ENCODE measurements at places on chromosomes 11 and 22.

DNA sequence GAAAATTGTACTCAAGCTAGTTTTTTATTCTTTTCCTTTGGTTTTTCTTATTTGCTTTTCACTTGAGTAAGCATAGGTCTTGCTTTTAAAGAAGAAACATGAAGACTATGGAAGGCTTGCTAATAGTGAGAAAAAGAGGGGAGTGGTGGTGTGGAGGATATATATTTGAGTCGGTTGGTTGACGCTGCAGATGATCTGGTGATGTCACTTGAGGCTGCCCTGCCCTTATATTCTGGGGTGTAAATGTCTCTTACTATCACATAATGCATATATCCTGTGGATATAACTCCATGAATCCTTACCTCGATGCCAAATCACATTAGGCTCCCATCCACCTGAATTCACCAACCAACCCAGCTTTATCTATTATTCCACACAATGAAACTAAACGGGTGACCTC, 2.9 kb downstream of the GRIA4 start:
- DNase-seq: no peak

DNA sequence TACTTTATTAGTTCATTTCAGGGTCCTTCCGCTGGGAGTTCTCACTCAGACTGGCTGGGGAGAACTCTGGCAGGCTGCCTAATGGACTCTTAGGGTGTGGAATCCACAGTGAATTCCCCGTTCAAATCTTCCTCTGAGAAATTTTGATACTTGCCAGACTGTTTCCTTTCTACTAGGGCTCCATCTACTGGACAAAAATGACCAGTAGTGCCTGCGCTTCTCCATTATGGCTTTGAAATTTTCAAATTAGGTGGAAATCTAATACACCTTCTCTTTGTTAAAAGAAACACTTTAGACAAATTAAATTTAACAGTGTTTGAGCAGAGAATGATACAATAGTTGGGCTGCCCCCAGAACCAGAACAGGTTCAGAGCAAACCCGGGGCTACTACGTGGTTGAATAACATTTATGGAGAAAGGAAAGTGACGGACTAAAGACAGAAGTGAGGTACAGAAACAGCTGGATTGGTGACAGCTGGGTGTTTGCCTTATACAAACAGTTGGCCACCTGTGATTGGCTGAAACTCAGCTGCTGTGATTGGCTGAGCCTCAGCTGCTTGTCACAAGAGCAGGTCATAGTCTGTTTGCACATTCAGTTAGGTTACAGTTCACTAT, 52.9 kb upstream of the FDX1 start:
- peak; percentile 87 for DNase-seq

- DNase-seq: no peak
Observed at GRCh38 chr22:43006753-43007152, 8.2 kb downstream of the PACSIN2 start.

GRCh38 chr11:125300791-125301218, 136.3 kb downstream of the PKNOX2 start:
- DNase-seq: peak; percentile 78

DNA sequence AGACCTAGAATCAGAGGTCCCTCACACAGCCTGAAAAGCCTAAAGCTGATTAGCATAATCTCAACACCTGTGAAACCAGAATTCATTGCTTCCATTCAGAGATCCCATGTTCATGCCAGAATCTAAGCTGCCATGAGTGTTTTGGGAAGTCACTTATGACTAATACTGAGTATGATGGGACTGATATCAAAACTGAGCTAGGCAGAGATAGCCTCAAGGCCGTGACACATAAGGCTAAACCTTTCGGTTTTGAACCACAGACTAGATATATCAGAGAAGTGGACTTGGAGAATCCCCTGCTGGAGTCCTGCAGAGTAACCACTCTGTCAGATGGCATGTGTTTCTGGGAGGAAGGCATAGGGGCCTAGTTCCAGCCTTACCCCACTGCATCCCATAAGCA, 23.1 kb upstream of the GLYATL2 start:
- DNase-seq: peak; percentile 78

DNA sequence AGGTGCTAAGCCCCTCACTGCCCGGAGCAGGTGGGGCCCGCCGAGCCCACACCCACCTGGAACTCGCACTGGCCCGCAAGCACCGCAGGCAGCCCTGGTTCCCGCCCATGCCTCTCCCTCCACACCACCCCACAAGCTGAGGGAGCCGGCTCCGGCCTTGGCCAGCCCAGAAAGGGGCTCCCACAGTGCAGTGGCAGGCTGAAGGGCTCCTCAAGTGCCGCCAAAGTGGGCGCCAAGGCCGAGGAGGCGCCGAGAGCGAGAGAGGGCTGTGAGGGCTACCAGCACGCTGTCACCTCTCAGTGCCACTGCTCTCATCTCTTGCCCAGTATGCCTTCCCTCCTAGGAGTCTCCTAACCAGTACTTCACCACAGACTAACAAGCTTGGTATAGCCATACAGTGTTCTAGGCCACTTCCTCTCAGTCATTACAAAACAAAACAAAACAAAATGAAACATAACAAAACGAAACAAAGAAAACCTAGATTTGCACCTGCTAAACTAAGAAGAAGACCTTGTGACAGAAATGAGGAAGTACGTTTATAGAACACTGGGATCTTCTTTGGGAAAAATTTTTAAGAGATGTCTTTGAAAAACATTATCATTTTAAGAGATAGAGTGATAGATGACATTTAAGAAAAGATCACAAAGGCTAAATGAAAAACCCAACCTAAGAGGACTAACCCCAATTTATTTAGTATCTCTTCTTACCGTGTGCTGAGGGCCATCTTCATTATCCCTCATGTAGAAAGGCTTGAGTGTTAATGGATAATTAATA, 47.7 kb upstream of the GAB2 start:
- DNase-seq: no peak

GRCh38 chr11:71936825-71937224, 8.0 kb downstream of the RNF121 start:
- peak; percentile 46 for DNase-seq

- DNase-seq: peak; percentile 50
Observed at GRCh38 chr11:10197091-10197490, 96.9 kb downstream of the SBF2 start.

GRCh38 chr11:88411265-88411664, 73.7 kb upstream of the CTSC start:
- peak; percentile 72 for DNase-seq

GRCh38 chr22:27212617-27213177, 555.3 kb downstream of the MIAT start:
- DNase-seq: peak; percentile 66

DNA sequence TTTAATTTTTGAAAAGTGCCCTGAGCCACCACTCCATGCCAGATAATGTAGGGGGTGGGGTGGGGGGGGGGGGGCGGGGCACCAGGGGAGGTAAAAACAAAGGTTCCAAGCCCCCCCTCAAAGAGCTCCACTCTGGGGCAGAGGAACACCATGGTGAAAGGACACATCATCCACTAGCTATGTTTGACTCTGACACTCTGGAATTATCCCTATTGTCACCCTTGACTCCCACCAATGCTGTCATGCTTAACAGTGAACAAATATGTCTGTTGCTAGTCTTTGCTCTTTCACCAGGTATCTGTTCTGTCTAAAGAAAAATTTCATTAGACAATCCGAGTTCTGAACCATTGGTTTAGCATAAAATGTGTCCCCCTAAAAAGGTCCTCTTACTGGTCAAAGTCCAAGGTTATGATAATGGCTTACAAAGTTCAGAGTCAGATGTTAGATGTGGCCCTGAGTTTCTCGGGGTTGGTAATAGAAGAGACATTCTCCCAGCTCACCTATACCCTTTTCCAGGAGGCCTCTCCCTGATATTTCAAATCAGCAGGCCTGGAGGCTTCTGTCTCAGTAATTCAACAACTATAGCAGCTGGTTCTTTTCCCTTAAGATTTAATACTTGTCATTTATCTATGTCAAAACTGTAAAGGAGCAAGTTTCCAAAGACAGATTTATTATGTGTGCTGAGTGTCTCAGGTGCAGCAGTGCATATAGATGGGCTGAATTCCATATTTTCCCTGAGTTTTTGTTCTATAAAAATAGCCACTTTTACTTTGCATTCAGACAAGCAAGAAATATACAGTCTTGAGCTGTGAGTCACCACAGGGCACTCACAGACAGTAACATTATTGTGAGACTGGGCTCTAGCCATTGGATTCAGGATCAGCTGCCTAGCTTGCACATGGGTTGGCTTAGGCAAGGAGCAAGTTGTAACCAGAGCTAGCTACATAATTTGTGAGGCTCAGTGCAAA, 174.1 kb downstream of the CSNK2A3 start:
- peak; percentile 45 for DNase-seq

GRCh38 chr22:27467711-27468110, 333.8 kb downstream of the MN1 start:
- DNase-seq: no peak

- DNase-seq: no peak
Observed at GRCh38 chr11:36228689-36229088, 60.5 kb downstream of the COMMD9 start.

GRCh38 chr11:116787436-116787785, 412 bp downstream of the ZPR1 start:
- peak; percentile 40 for DNase-seq

GRCh38 chr11:86620891-86621521, 51.4 kb downstream of the ME3 start:
- no peak for DNase-seq

- DNase-seq: no peak
Observed at GRCh38 chr11:3623121-3623520, 18.7 kb downstream of the ART5 start.

- DNase-seq: no peak
Observed at GRCh38 chr11:62501432-62501891, 45.1 kb downstream of the AHNAK start.

GRCh38 chr11:97525273-97525672, 1135.5 kb downstream of the JRKL start:
- DNase-seq: peak; percentile 39

- DNase-seq: peak; percentile 93
Observed at GRCh38 chr11:15127341-15127740, 12.6 kb downstream of the INSC start.

DNA sequence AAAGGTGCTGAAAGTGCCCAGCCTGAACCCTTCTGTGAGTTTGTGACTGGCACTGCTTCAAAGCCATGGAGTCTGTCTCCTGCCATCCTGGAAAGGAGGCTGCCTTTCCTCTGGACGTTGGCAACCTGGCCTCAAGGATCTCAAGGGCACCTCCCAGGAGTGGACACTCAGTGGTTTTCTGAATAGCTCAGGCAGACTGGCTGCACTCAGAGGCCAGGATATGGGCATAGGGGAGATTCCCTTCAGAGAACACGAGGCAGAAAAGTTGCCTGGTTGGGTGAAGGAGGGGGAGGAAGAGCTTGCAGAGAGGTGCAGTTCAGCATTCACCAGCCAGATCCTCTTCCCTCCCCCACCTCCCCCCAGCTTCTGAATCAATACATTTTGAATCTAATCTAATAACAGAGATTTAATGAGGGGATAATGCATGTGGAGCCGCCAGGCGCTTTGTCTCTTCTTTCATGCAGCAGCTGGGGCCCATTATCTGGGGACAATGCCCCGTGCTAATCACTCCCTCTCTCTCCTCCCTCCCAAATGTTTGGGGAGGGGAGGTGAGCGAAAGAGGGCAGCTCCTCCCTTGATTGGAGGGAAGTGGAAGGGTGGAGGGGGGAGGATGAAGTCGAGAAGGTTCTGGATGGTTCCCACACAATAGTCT, 17.7 kb downstream of the HTR3A start:
- DNase-seq: no peak

- DNase-seq: no peak
Observed at GRCh38 chr11:121105063-121105480, 4.0 kb downstream of the TECTA start.

DNA sequence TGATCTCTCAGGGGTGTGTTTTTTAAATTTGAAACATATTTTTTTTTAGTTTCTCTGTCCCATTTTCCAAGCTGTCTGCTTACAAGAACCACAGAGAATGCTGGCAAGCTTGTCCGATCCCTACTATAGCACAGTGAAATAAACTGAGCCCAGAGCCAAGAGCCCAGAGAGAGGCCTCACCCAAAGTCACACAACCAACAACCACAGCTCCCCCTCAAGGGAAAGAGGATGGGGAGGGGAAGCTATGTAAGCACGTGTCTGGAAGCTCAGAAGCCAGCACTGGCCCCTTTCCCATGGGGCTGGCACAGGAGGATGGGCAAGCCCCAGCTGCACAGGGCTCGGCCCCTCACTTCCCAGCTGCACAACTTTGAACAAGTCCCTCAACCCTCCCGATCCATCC, 3.2 kb upstream of the SART1 start:
- no peak for DNase-seq

- DNase-seq: peak; percentile 57
Observed at GRCh38 chr11:77019976-77020595, 14.1 kb upstream of the B3GNT6 start.

DNA sequence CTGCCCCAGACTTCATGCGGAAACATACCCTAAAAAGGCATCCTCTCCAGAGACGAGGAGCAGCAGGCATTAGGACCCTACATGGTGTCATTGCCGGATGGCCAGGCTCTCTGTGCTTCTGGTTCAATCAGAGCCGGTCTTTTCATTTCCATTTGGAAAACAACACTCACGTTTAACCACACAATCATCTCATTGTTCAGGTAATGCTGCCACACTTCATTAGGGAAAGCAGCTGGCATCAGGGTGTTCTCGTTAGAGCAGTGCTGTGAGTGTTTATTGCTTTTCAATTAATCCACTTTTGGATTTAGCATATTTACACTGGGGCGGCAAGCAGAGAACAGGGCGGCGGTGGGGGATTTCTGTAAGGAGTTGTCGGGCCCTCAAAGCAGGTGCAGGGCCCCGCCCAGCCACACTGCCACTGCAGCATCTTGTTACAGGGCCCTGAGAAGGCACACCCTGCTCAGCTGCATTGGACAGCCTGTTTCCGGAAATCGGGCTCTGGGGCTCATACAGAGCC, 338.6 kb downstream of the SHANK2 start:
- no peak for DNase-seq

DNA sequence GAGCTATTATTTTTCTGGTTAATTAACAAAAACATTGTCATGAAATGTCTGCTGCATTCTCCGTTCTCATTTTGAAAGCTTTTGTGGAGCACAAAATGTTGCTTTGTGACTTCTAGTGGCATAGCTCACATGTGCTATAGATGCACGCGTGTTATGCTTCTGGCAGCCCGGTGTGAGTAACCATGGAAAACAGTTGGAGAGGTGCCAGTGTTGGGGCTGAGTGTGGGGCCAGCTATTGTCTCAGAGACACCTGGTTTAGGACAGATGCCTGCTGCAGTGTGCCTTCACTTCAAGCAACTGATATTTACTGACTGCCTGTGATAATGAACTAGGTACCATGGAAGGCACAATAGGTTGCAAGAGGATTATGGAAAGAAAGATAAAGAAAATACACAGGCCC, 760.6 kb downstream of the NTM start:
- no peak for DNase-seq
